ENCODE measurements at places on chromosomes 1 and 21.

DNA sequence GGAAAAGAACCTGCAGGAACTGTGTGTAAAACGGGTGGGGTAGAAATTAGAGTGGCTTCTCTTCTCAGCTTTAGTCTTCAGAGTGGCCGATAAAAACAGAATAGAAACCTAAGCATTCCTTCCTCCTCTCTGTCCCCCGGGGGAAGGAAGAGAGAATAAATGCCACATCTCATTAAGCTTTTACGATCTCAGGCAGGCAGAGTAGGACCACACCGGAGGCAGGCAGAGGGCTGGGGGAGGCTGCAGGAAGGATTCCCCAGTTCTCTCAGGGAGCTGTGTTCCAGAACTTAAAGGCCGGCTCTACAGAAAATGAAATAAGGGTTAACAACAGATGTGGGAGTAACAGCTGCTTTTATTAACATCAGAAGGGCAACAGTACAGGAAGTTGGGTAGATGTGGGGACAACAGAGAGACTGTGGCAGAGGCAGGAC is 24.5 kb upstream of the MEF2D start:
- no peak for DNase-seq

DNA sequence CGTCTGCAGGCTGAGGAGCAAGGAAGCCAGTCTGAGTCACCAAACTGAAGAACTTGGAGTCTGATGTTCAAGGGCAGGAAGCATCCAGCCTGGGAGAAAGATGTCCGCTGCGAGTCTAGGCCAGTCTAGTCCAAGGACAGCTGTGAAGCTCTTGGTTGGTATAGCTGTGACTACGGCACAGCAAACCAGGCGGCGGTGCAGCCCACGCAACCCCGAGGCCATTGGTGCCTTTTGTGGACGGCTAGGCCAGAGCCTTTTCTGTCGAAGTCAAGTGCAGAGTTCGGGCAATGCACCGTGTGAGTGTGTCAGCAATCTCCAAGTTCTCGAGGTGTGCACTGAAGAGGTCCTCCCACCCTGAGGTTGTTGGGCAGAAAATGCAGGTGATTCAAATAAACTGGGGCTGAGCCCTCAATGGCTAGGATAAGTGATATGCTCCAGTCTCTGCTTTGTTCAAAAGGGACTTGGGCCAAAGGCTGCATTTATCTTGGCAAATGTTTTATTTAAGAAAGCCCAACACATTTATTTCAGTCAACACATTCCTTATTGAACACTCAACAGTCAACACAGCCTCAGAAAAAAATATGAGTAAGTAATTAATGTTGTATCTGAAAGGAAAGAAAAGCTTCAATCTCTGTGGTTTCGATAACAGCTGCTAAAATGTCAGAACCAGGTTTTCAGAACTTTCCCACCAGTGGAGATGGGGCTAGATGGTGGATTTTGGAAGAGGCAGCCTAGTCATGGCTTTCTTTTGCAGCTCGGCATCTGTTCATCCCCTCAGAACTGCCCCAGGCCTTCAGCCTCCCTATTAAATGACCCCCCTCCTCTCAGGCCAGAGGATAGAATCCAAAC is 78.1 kb upstream of the COX20 start:
- no peak for DNase-seq

GRCh38 chr1:33860671-33861070 is 3.2 kb upstream of the HMGB4 start:
- no peak for DNase-seq

DNA sequence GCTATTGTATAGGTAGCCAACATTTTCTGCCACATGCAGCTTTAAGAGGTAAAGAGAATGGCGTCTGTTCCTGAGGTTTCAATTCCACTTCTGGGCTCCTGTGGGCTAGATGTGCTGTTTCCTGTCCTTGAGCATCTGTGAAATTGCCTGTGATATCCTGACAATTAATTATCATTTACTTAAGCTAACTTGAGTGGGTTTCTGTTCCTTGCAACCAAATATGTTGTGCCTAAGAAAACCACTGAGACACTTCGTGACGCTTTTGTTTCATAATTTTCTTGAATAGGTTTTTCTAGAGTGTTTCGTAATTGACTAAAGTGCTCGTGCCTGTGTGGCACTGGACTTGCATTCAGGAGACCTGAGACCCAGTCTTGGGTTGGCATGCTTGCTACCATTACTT is 127.3 kb upstream of the POU3F1 start:
- DNase-seq = no peak

DNA sequence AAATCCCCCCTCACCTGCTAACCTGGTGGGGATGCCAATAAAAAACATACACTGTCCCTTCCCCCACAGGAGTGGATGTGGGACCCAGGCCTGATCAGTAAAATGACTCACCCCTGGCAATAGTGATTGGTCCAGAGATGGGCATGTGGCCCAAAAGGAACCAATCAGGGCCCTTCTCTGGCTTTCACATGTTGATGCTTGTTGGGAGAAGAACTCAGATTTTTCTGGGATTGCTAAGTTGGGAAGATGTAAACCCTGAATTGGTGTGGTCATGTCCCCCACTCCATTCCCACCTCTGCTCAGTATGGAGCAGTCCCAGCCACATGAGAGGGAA is 43.6 kb upstream of the ACTL8 start:
- DNase-seq = no peak

DNA sequence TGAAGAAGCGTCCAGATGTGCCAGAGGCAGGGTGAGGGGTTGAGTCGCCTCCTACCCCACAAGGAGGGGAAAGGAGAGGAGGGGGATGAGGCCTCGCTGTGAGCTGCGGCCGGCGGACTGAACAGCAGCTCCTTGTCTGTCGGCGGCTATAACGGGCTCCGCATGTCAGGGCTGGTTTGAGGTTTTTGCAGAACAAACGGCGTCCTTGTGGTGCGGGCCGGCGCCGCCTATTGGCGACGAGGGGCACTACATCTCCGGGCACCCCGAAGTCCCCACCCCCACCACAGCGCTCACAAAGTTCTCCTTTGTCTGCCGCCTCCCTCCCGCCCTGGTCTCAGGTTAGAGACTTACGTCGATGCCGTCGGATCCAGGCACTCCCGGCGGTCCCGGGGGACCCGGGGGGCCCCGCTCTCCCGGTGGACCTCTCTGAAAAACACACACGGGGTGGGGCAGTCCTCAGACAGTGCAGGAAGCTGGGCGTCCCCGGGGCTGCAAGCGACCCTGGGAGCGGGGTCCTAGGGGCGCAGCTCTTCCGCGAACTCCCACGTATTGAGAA is 1.8 kb downstream of the COL9A2 start:
- peak; percentile 63 for DNase-seq

GRCh38 chr1:222310836-222311235 is 237.1 kb downstream of the HHIPL2 start:
- no peak for DNase-seq

GRCh38 chr1:15141935-15142539 is 11.5 kb upstream of the TMEM51 start:
- no peak for DNase-seq

DNA sequence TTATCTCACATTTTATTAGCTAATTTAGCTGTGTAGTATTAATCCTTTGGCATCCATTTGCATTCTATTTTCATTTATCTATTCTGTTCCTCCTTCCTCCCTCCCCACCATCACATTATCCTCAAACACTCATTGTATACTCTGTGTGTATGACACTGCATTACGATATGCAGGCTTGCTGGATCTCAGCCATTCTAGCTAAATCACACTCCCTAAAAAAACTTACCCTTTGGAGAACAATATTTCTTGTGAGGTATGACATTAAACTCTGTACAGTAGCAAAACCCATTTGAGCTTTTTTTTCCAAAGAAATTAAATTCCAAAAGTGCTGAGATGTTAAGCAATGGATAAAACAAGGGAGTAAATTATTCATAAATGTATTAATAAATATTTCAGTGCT is 11.4 kb upstream of the RAB3GAP2 start:
- no peak for DNase-seq

DNA sequence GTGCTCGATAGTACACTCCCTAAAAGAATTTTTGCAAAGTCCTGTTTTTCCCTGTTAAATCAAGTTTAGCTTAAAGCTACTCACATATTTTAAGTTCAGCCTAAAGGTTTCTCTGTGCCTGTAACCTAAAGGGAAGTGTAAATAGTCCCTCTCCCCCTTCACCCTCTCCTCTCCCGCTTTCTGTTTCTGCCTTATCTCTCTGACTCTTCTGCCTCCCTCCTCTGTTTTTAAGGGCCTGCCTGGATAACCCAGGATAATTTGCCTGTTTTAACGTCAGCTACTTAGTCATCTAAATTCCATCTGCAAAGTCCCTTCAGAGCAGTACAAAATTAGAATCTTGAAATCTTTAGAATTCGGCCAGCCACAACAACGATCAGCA is 92.6 kb downstream of the NID1 start:
- no peak for DNase-seq

- no peak for DNase-seq
Measured at GRCh38 chr21:27807596-27807995, 840.7 kb upstream of the ADAMTS5 start.

DNA sequence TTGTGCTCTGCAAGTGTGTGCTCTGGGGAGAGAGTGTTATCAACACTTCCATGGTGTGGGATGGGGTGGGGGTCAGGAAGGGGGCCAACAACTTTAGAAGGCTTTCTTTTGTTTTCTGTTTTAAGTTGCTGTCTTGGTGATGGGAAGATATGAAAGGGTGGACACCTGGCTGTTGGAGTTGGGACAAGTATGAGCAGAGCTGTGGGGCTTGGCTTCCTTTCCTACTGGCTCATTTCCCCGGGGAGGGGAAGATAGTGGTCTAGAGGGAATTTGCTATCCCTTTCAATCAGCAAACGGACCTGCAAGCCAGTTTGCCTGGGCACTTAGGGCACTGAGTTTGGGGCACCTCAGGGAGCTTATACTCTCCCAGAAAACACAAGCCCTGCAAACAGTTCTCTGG is 19.2 kb downstream of the IER5 start:
- no peak for DNase-seq

- DNase-seq = peak; percentile 57
Measured at GRCh38 chr1:207963427-207964194, 52.7 kb upstream of the CD34 start.

- DNase-seq = no peak
Measured at GRCh38 chr1:172882791-172883386, 167.9 kb downstream of the TNFSF18 start.

GRCh38 chr1:6181347-6181770 is 1.2 kb upstream of the CHD5 start:
- no peak for DNase-seq

GRCh38 chr1:74641161-74641560 is 32.4 kb downstream of the ERICH3 start:
- DNase-seq = no peak

DNA sequence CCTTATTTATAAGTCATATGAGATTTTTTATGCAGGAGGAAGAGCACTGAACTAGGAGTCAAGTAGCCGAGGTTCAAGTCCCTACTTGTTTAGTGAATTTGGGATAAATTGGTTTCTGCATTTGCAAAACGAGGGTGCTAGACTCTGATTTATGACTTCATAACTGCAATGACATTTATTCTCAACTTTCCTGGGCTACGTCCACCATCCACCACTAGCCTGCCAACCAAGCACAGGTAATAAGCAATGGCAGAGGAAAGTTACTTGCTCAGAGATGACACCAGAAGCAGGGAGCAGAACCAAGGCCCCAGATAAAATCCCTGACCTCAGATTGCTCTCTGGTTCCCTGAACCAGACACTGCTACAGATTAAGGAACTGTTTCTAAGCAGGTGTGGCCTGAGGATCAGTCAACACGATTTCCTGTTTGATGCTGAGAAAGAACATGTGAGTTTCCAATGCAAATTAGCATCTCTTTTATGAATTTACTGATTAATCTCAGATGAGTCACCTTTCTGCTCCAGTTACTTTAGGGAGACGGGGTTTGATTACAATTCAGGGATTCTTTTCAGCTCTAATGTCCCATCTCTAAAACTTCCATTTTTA is 52.7 kb downstream of the PLPP3 start:
- no peak for DNase-seq

DNA sequence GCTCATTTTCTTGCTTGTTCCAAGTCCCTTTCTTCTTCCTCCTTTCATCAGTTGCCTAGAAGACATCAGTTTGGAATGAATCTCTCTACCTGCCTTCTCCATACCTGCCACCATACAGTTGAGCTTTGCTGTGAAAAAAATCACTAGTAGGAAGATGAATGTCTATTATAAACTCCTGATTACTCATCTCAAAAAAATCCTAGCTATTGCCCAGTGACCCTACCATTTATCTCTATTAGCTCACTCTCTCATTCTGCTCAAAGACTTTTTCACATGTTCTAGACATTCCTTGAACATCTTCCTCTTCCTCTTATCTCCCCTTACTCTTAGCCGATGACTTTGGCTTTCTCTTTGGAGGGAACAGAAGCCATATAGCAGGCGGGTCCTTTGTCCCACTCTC is 49.7 kb upstream of the HMGB4 start:
- DNase-seq = no peak

GRCh38 chr1:246214708-246215509 is 292.2 kb downstream of the SMYD3 start:
- DNase-seq = no peak

DNA sequence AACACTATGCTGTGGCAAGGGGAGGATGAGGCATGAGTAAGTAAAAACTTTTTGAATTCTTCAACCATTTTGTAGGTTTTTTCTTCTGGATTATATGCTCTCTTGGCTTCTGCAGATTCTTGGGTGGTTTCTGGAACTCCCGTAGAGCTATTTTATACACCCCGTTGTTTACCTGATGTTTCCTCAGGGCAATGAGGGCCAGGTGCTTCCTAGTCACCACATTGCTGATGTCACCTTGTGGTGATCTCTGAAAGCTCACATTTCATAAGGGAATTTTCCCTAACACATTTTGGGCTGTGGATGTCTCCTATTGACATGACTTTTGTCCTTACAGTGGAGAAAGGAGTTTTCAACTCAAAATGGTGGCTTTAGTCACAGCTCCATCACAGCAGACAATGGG is 356.6 kb downstream of the PLA2G4A start:
- DNase-seq = no peak

GRCh38 chr1:224816062-224816461 is 113.4 kb upstream of the DNAH14 start:
- DNase-seq = no peak

DNA sequence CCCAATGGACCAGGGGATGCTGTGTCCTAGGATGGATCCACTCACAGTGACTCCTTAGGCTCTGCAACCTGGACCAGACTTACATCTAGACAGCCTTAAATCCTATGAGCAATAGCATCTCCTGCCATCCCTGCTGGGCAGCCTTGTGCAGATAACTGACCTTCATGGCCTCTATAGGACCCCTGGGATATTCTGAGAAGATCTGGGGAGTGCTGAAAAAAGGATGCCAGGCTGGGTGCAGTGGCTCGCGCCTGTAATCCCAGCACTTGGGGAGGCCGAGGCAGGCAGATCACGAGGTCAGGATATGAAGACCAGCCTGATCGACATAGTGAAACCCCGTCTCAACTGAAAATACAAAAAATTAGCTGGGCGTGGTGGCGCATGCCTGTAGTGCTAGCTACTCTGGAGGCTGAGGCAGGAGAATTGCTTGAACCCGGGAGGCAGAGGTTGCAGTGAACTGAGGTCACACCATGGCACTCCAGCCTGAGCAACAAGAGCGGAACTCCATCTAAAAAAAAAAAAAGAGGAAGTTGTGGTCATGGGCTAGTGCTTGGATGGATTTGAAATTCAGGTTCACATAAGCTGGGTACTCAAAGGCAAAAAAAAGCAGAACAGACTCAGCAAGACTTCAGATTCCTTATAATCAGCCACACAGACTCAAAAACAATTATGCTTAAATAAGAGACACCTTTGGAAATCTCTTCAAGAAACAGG is 10.9 kb upstream of the SH2D1B start:
- no peak for DNase-seq

Data from activated CD8-positive, alpha-beta memory T cell treated with anti-CD3 and anti-CD28 coated beads for 4 hours (primary cell).